ENCODE measurements at places on chromosomes 16 and 17. TPM values are rescaled to one million over a fixed set of nuclear protein-coding genes. Genes with fewer than 3 reads are reported as not detected.

DNA sequence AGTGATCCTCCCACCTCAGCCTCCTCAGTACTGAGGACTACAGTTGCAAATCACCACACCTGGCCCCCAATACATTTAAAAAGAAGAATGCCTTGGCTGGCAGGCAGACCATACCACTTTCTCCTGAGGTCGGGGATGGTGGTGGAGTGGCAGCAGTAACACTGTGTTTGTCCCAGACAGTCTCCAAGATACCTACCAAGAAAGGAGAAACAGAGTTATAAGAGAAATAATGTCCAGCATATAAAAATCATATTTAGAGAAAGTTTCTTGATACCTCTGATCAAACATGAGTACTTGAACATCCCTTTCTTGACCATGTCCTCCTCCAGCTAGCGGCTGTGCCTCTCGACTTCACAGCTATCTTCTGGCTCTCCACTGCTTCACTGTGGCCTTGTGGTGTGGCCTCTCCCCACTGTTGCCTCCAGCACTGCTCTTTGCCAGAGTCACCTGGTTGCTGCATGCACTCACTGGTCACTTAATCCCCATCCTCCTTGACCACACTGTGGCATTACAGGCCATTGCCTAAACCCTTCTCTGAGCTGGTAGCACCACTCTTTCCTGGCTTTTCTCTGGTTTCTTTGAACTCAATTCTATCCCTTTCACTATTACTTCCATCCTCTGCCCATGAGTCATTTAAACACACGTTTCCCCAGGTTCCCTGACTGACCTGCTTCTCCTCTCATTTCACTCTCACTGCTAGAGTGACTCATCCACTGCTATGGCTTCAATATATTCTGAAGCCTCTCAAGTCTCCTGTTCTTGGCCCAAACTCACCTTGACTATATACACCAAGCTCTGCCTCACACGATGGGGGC is 45.2 kb downstream of the XPO6 start:
- H3K36me3 ChIP-seq: peaks cover 45% of the 10 kb centered on the region
- peak overlapping the region; percentile 1 for H3K4me3 ChIP-seq
- no peaks in the 10 kb centered on the region for H3K27me3 ChIP-seq
- DNase-seq: no peak
- H3K27ac ChIP-seq: peak overlapping the region; percentile 32

DNA sequence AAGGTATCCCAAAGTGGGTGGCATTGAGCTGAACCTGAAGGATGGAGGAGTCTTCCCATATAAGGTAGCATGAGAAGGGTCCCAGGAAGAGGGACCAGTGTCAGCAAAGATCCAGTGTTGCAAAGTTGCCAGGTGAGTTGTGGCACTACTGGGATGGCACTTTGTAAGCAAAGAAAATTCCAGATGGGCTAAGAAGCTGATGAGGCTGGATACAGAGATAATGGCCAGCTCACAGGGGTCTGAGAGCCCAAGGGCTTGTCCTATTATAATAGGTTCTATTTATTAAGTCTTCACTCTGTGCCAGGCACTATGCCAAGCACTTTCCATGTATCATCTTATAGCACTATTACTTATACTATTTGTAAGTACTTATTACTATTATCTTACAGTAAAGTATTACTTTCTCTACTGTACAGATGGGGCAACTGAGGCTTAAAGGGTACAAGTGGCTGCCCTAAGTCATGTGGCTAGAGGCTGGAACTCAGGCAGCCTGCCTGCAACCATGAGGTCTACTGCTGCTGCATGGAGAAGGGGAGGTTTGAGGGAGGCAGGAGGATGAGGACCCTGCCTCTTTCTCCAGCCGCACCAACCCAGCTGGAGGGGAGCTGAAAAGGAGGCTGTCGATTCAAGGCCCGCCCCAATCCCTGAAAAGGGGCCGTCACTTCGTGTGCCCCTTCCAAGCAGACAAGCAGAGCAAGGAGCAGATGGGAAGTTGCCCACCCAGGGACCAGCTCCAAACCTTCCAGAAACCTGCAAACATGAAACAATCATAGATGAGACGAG is 86.5 kb downstream of the C16orf78 start:
- H3K4me3 ChIP-seq: no peak overlapping the region
- peaks cover 2% of the 10 kb centered on the region for H3K27me3 ChIP-seq
- no peaks in the 10 kb centered on the region for H3K36me3 ChIP-seq
- no peak for DNase-seq
- peaks cover 30% of the 10 kb centered on the region for H3K4me1 ChIP-seq

Gene KIF1C
- 68.4 TPM for total RNA-seq

Gene RPS6KB1
- 82.7 TPM for total RNA-seq

DNA sequence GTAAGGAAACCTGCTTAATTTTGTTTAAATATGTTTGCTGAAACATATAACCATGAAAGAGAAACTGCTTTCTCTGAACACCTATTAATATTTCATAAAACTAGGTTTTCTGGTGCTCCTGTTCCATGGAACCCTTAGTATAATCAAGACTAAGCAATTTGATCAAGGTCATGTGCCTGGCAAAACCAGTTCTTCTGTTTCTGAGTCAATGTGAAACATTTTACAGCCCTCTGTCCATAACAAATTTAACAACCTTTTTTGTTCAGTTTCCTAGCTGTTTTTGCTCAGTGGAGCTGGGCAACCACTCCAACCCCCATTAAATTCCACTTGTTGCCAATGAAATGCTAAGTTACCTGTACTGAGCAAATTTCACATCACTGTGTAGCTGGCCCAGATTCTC is 344.0 kb downstream of the CA10 start:
- H3K4me1 ChIP-seq: no peaks in the 10 kb centered on the region
- no peak overlapping the region for H3K4me3 ChIP-seq
- peaks cover 4% of the 10 kb centered on the region for H3K27me3 ChIP-seq
- no peak overlapping the region for H3K27ac ChIP-seq
- no peaks in the 10 kb centered on the region for H3K36me3 ChIP-seq

DNA sequence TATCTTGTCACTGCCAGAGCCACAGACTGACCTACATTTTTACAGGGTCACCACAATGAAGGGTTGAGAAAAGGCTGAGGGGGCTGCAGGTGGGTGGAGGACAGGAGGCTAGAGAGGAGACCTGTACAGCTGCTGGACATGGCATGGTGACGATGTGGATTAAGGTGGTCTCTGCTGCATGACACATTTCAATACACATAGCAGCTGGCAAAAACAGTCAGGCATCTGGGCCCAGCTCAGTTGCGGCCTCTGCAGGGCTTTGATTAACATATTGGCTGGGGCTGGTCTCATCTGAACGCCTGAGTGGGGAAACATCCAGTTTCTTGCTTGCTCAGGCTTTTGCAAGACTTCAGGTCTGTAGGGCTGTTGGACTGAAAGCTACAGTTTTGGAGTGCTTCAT is 265.4 kb upstream of the FOXF1 start:
- H3K4me3 ChIP-seq: no peak overlapping the region
- no peaks in the 10 kb centered on the region for H3K36me3 ChIP-seq
- no peak overlapping the region for H3K27ac ChIP-seq
- peaks cover 8% of the 10 kb centered on the region for H3K27me3 ChIP-seq
- no peaks in the 10 kb centered on the region for H3K4me1 ChIP-seq
- no peak for DNase-seq

DNA sequence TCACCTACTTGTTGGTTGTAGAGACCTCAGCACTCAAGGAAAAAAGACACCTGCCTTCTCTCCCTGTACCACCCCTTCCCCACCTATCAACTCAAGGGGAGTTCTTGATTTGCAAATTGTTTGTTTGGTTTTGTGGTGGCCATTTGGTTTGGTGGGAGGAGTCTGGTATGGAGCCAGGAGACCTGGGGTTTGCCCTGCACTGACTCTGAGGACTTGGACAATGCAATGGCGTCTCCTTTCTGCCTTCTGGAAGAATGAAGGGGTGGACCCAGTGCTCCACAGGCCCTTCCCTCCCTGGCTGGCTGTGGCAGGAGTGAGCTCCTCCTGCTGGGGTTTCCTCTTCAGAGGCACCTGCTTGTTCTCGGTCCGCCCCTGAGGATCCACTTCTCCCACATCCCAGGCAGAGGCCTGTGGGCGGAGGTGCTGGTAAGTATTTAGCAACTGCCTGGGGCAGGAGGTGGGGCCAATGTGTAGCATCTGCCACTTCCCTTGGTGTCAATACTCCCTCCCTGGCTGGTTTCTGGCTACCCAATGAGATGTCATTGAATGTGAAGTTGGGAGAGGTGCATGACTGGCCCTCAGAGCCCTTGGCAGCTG is 164.5 kb downstream of the NTN1 start:
- H3K4me3 ChIP-seq: no peak overlapping the region
- no peaks in the 10 kb centered on the region for H3K4me1 ChIP-seq
